ENCODE measurements at places on chromosomes 12 and 14. TPM values are rescaled to one million over a fixed set of nuclear protein-coding genes. Genes with fewer than 3 reads are reported as not detected.

TPPP2 gene
- total RNA-seq: not detected

PLEK2 gene
- total RNA-seq: 3.0 TPM

SYT1 gene
- total RNA-seq: 1.3 TPM

RAPGEF3 gene
- total RNA-seq: 6.8 TPM

SLC6A13 gene
- total RNA-seq: 0.17 TPM

SNRPF gene
- total RNA-seq: 15.9 TPM

OR10A7 gene
- not detected for total RNA-seq

RIMKLB gene
- total RNA-seq: 33.0 TPM

All from smooth muscle cell of trachea (primary cell).